ENCODE measurements at places on chromosomes 2 and 18. TPM values are rescaled to one million over a fixed set of nuclear protein-coding genes. Genes with fewer than 3 reads are reported as not detected.

The UGT1A7 gene
- total RNA-seq = not detected

- DNase-seq = no peak
These were observed 1.8 kb downstream of the PPP1R7 start for GRCh38 chr2:241151934-241152660.

The PTCD3 gene
- 61.7 TPM for total RNA-seq

DNA sequence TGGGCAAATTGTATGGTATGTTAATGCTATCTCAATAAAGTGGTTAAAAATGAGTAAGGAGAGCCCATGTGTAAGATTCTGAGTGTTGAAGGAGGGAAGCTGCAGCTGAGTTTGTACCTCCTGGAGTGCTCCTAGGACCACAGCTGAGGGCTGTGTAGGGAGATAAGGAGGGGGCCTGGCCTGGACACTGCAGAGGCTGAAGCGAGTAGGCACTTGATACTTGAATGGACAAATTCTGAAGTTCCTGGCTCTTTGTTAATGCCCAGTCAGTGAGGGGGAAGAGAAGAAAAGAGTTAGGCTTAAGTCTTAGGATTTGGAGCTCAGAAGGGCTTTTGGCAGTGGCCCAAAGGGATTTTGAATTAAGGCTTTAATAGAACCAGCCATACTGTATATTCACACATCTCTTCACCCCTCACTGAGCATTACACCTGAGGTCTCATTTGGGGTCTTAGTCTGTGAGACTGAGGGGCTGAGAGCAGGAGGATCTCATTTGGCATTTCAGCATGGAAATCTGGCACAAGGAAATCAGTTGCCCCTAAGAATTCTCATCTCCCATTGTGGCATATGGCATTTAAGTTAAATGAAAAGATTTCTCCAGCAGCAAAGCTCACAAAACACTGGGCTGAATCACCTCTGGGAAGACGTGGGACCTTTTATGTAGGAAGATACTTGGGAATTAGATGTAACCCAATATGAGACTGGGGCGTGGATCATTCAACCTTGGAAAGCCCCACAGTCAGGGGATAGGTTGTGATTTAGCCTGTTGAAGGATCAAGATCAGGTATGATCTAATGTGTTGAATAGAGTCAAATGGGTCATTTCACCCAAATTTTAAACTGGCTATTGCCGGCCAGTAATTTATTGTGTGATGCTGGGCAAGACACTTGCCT is 46.8 kb downstream of the LIPG start:
- no peak for DNase-seq

- DNase-seq = peak; percentile 77
These were observed 455.2 kb upstream of the RAB12 start for GRCh38 chr18:8153887-8154583.

GRCh38 chr2:106129150-106129549 is 65.0 kb downstream of the UXS1 start:
- no peak for DNase-seq

GRCh38 chr18:41721103-41721790 is 233.8 kb upstream of the PIK3C3 start:
- DNase-seq = no peak

The HSPE1 gene
- total RNA-seq = 139 TPM

- peak; percentile 95 for DNase-seq
These were observed 22.5 kb upstream of the ACVR1 start for GRCh38 chr2:157898591-157898996.

DNA sequence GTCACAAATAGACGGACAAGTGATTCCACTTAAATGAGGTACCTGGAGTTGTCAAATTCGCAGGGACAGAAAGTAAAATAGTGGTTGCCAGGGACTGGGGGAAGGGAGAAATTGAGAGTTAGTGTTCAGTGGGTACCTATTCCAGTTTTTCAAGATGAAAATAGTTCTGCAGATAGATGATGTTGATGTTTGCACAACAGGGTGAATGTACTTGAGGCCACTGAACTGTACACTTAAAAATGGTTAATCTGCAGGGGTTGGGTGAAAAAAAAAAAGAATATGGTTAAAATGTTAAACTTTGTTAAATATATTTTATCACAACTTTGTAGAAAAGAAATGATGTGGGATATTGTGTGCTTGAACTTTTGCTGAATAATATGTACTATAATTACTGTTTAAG is 102.3 kb downstream of the NCK2 start:
- DNase-seq = no peak

GRCh38 chr2:165601928-165602521 is 132.5 kb downstream of the CSRNP3 start:
- DNase-seq = peak; percentile 59

The CHPF gene
- total RNA-seq = 163 TPM

DNA sequence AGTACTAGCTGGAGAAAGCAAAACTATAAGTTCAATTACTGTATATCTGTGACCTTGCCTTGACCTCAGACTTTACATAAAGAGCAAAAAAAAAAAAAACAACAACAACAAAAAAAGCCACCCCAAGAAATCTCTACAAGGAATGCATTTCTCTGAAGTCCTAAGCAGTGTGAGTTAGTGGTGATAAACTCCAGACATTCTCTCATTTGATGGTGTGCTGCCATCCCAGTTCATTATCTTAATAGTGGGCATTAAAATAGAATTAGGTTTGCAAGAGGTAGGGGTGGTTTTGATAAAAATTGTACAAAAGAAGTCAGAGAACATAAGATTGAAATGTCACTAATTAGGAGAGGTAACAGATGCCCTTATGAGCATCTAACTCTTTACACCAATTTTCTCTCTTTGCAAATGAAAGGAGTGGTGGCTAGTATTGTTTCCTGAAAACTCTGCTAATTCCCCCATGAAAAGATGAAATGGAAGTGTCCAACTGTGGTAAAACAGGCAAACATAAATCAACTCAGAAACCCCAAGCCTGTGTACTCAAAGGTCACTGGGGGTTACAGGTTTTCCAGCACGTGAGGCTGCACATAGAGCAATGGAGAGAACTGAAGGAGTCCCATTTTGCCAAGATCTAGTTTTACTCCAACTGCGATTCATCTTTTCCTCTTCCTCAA is 131.9 kb downstream of the MEIS1 start:
- no peak for DNase-seq

The KIF1A gene
- 20.3 TPM for total RNA-seq

The FRZB gene
- 0.67 TPM for total RNA-seq

DNA sequence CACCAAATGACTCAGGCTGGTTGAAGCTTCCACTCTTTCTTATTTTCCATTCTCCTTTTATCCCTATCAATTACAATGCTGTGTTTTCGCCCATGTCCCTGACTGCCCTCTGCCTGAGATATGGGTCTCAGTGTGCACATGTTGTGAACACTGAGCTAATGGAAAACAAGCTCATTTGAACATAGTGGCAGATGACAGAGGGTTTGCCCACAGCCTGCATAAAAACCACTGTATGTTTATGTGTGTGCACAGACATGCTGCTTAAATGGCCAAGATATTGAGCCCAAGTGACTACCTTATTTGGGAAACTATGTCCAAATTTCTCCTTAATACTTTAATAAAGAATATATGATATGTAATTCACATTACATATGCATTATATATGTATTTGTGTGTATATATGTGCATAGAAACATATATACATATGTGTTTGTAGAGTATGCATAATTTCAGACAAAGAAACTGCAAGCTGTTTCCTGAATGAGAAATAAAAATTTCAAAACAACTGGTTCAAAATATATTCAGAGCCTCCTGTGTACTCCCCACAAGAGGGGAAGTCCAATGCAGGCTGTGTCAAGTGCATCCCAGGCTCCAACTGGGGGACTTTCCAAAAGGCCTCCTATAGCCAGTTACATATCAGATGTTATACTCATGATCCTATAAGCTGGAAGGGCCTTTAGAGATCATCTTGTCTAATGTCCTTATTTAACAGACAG is 92.7 kb upstream of the CD302 start:
- no peak for DNase-seq

DNA sequence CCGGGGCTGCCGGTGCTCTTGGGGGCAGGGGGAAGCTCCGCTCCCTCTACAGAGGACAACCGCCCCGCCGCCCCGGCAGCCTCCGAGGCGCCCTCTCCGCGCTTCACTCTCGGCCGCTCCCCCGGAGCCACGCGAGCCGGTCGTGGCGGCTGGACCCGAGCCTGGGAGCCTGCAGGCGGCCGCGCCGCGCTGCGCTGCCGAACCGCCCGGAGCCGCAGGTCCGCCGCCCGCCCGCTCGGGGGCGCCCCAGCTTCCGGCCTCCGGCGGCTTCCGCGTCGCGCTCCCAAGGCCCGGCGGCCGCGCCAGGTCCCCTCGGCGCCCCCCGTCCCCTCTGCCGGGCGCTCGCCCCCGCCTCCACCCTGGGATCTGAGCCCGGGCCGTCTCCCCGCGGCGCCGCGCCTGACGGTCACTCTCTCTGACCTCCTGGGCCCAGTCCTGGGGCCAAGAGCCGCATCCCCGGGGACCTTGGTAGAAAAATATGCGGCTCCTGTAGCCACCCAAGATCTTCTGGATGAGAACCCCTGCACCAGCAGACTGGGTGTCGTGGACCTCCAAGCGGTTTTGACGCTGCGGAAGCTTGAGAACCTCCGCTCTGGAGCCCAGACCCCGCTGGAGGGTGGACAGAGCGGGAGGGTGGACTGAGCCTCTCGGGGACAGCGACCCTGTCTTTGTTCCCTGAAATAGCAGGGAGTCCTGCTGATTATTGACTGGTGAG is 44.3 kb downstream of the SERTAD2 start:
- no peak for DNase-seq

The EHD3 gene
- total RNA-seq = 20.9 TPM

The CHRND gene
- not detected for total RNA-seq

- no peak for DNase-seq
These were observed 254.1 kb downstream of the LOXHD1 start for GRCh38 chr18:46402945-46403344.

GRCh38 chr2:238383743-238384380 is 42.9 kb upstream of the ASB1 start:
- no peak for DNase-seq

GRCh38 chr2:148721520-148721931 is 77.0 kb downstream of the EPC2 start:
- DNase-seq = no peak

The CAPN10 gene
- total RNA-seq = 24.9 TPM

The LRP1B gene
- total RNA-seq = 2.5 TPM

The RESP18 gene
- total RNA-seq = not detected

GRCh38 chr2:31110431-31110830 is 27.8 kb downstream of the GALNT14 start:
- no peak for DNase-seq

- DNase-seq = no peak
These were observed 1.9 kb downstream of the GLB1L start for GRCh38 chr2:219243291-219243761.

The LBH gene
- total RNA-seq = 63.7 TPM

The KIF5C gene
- 24.3 TPM for total RNA-seq

DNA sequence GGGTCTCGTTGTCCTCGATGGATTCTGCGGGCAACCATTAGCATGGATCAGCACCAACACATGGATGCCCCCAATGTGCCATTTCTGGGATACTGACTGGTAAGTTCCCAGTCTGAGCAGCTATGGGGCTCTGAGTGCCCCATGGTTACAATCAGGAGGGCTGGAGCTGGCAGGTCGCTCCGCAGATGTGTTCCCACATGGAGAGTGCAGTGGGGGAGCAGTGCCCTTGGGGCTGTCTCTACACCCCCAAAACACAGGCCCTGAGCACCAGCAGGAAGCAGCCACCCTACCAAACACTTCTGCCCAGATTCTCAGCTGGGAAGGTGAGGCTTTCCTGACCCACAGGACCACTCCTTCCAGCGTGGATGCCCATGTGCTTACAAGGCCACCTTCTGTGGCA is 8.0 kb downstream of the NGEF start:
- DNase-seq = no peak

DNA sequence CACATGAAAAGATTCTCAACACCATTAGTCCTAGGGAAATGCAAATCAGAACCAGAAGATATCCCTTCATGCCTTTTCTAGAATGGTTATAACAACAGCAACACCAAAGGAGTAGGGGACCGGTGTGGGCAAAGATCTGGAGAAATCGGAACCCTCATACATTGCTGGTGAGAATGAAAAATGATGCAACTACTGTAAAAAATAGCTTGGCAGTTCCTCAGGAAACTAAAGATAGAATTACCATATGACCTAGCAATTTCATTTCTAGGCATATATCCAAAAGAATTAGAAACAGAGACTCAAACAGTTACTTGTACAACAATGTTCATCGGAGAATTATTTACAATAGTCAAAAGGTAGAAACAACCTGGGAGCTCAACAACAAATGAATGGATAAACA is 29.2 kb upstream of the CDH7 start:
- no peak for DNase-seq

The PAX8 gene
- 0.48 TPM for total RNA-seq

The SCYGR4 gene
- total RNA-seq = not detected

GRCh38 chr2:219547621-219548020 is 3.8 kb downstream of the TMEM198 start:
- DNase-seq = no peak

- DNase-seq = peak; percentile 46
These were observed at the start of gene ADD2 for GRCh38 chr2:70767699-70768589. Gene ADD2 (minus strand): TSS chr2:70768200. CDS start chr2:70706408, 61,792 bp downstream.

- no peak for DNase-seq
These were observed 850 bp downstream of the CATIP start for GRCh38 chr2:218357236-218358177.

- no peak for DNase-seq
These were observed 118.5 kb downstream of the CALCRL start for GRCh38 chr2:187329586-187329985.

DNA sequence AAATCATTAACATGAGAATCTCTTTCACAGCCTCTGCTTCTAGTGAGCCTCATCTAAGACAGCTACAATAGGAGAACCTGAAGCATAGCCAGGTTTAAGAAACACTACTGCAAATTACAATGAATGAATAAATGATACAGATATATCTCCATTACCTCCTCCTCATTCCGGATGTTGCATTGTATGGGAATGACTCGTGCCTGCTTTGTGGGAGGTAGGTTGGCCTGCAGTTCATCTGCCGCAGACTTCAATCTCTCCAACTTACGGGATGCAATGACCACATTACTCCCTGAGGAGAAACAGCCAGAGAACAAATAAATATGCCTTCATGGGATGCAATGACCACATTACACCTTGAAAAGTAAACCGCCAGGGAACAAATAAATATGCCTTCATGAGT is 15.4 kb downstream of the PECR start:
- DNase-seq = peak; percentile 87

DNA sequence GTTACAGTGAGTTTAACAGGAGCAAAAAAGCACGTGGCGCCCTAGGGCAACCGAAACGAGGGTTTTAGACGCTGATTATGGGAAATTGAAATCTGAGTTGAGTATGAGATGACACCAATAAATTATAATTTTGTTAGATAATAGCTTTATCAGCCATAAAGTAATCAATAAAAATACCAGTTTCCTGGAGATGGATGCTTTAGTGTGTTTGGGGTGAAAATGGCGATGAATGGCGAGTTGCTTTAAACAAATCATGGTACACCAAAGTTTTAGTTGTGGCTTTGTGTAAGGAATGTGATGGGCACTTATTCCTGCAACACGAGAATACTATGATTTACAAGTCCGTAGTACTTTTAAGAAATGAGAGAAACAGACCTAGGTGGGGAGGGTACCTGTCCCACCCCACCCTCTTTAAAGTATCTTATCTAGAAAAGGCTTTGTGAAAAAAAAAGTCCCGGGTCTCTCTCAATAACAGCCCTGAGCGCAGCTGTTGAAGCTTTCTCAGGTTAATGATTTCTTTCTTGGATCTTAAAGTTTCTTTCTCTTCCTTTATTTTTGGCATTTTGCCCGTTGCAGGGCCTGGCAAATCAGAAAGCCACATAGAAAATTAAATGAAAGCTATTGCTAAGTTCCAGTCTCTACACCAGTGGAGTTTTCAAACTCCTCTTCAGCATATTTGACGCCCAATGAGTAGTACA is 1.5 kb upstream of the RRM2 start:
- DNase-seq = peak; percentile 10

Measured in astrocyte (in vitro differentiated cells and primary cell).